ENCODE measurements at places on chromosomes 6 and 20.

- DNase-seq = no peak
Observed at GRCh38 chr6:37122861-37123260, 47.1 kb upstream of the PIM1 start.

DNA sequence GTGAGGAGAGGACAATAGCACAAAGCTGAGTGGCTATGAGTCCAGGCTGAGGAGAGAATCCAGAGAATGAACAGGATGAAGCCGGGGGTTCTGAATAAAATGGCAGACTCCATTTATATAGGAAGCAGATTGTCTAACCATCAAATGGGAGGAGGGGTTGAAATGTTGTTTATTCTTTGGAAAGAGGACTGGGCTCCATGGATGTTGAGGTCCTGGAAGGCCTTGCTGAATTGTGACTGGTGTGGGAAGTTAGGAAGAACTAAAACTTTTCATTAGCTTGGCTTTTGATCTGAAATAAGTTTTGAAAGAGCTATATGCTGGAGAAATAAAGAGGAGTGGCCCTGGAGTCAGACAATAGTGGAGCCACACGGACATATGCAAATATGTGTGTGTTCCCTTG lies 647.8 kb downstream of the RNF144B start:
- DNase-seq = no peak

DNA sequence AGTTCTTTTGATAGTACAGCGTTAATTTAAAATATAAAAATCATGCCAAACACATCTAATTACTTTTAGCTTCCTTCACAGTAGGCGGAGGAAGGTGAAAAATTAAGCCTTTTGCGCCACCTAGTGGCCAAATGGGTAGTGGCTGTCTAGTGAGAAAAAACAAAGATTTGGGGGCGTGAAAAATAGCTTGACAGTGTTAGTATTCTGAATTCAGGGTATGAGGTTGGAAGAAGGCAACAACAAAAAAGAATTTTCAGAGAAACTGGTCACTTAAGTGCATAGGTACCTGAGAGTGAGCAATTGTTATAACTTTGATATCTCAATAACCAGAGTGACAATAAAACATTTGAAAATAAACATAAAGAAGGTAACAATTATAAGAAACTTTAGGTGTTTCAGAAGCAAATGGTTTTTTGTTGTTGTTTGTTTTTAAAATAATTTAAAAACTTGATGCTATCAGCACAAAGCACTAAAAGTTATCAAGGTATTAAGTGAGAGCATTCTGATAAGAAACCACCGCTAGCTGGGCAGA lies 14.3 kb downstream of the PSMB9 start:
- peak; percentile 76 for DNase-seq

- no peak for DNase-seq
Observed at GRCh38 chr6:150354754-150355571, 13.8 kb upstream of the IYD start.

GRCh38 chr6:5125152-5126006 lies 40.2 kb downstream of the PPP1R3G start:
- no peak for DNase-seq

GRCh38 chr6:11288065-11288464 lies 55.6 kb upstream of the NEDD9 start:
- no peak for DNase-seq

- no peak for DNase-seq
Observed at GRCh38 chr6:34656378-34657036, 40.1 kb downstream of the ILRUN start.

DNA sequence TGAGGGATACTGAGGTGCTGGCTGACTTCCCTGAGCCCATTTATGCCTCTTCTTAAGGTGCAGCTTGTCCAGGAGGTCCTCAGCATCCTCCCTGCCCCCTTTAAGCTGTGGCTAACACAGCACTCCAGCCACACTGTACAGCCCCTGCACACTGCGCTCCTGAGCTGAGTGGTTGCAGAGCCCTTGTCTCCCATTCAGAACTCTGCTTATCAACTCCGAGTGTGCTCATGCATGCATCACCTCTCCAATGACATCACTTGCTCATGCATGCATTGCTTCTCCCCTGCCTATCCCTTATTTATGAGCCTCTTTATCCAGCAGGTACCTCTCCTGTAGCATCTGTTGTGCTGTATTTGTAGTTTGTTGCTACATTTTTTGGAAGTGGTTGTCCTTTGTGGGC lies 124.6 kb downstream of the AIG1 start:
- DNase-seq = no peak

GRCh38 chr6:56002336-56002735 lies 126.9 kb upstream of the BMP5 start:
- DNase-seq = no peak

DNA sequence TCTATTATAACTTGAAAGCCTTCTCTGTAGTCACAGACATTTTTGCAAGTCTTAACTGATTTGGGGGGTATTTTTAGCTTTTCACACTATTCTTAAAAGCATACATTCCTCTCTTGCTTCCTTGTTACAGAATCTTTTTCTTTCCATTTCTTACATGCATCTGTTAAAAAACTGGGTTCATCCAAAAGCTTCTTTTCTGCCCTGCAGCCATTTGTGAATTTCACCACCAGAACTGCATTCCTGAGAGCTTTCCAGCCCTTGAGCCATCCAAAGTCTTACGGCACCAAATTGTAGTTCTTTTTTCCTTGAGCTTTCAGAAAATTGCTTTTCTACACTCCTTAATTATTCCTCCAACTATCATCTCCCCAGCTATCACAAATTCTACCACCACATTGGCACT lies 19.7 kb upstream of the GSTA4 start:
- DNase-seq = no peak

DNA sequence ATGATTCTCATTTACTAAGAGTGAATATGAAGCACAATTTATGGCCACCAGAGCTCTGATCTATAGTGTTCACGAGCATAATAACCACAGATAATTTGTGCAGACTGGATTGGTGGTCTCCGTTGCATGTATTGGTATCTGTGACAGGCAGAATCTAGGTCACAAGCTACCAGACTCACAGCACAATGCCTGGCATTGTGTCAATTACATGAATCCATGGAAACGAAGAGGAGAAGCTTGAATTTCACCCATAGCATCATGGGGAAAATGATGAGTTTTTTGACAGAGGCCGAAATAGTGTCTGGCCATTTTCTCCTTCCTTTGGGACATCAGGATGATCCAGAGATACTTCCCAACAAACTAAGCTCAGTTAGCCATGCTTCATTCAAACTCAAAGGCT lies 52.3 kb upstream of the TMEM170B start:
- no peak for DNase-seq

GRCh38 chr20:7571521-7572055 lies 368.7 kb downstream of the HAO1 start:
- DNase-seq = no peak

GRCh38 chr6:152110886-152111820 lies 303.7 kb downstream of the ESR1 start:
- DNase-seq = no peak

DNA sequence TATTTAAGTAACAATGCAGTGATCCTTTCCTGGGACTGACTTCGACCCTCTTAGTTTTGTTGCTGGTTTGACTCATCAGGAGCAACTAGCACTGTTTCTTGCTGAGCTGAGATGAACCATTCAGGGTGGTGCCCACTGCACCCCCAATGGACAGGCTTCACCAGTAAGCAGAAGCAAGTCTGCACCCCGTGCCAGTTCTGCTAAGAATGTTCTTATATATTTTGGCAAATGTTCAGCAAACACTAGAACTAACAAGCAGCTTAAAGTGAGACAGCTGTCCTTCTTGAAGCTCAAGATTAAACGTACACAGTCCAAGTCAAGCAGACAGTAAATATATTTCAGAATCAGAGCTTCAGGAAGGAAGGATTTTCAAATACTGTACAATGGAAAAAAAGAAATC lies 561.3 kb upstream of the CDH4 start:
- no peak for DNase-seq
